Ureter (tissue), 1 donor: ENCODE measurements at places on chromosomes 5 and 9.

GRCh38 chr5:43530648-43531047 is 15.7 kb upstream of the C5orf34 start:
- DNase-seq, result no peak

DNA sequence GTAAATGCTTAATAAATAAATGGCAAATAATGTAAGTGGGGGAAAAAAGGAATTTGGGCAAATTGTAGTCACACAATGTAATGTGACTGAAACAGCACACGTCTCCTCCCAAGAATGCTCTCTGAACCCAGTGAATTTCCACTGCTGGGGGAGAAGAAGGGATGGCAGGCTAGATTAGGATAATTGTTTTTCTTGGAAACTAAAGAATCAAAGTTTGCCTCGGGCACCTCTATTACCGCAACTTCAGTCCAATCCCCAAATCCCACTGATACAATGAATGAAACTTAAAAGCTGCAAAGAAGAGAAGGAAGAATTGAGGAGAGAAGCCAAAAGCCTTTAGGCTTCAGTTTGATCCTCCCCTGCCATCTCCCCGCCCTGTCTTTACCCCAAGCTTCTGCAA is 423.2 kb upstream of the PAPPA start:
- no peak for DNase-seq

GRCh38 chr5:121429761-121430160 is 421.9 kb upstream of the FTMT start:
- no peak for DNase-seq

DNA sequence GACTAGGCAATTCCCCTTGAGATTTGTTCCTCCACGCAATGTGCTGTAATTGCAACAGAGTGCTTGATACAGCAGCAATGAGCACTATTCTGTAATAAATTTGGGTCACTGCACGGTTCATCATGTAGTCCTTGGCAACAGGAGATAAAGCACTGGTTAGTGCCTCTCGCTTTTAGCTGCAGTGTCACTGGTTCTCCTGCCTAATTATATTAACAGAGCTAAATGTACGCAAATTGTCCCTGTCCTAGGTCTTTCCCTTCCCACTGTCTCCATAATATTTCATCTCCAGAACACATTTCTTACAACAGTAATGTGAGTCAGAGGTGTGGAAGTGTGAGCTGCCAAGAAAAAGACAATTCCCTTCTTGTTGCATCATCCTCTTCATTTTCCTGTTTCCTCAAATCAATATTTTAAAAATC is 553.1 kb downstream of the ZNF608 start:
- DNase-seq, result no peak

DNA sequence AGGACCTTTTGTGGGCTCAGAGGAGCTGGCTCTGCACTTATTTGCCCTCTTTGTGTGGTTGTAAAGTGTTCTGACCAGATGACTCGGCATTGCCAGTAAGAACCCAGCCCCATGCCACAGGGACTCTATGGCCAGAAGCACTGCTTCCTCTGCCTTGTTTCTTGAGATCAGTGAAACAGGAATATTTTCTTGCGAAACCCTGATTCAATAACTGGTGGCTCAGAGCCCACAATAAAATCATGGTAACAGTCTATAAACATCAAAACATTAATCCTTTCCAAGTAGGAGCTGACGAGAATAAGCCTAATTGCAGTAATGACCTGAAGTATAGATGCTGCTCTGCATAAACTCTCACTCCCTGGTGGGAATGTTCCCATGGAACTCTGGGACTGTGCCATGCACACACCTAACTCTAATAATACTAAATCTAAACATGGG is 344.3 kb downstream of the ZNF608 start:
- DNase-seq, result no peak

- no peak for DNase-seq
Measured at GRCh38 chr9:136060671-136061371, 34.3 kb downstream of the NACC2 start.

DNA sequence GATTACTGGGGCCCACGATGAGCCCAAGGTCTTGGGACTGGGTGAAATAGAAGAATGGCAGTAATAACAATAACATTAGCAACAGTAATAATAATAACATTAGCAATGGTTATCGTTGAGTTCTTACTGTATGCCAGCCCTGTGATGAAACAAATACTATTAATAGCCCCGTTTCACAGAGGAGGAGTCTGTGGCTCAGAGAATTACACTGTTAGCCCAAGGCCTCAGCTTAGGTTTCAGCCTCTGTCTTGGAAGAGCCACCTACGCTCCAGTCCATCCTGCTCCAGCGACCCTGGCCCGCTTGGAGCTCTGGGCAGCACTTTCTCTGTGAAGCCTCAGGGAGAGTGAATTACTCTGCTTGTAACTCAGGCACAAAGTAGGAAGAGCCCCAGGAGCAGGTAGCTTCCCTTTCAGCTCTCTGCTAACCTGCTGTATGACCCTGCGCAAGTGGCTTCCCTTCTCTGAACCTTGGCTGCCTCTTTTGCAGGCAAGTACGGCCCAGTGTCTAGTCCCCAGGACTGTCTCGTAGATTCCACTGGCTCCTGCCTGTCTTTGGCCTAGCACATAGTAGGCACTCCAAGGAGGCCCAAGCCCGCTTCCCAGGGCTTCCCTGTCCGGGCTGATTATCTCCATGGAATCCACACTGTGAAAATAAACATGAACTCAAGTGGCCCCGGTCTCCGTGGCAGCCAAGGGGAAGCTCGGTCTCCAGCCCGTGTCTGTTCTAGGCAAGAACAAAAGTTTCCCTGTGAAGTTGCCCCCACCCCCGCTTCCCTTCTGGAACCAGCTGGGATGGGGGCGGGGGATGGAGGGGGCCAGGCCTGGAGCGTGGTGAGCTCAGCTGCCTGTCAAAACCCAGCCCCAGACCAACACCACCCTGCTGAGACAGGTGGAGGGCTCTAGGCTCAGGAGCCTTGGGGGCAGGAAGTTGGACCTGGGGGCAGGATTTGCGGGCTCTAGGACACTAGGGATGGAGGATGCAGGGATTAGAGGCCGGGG is 26.2 kb upstream of the LMX1B start:
- no peak for DNase-seq

- DNase-seq, result no peak
Measured at GRCh38 chr5:122150215-122150614, 20.9 kb downstream of the ZNF474 start.

- no peak for DNase-seq
Measured at GRCh38 chr9:135048758-135049444, 38.6 kb upstream of the OLFM1 start.

DNA sequence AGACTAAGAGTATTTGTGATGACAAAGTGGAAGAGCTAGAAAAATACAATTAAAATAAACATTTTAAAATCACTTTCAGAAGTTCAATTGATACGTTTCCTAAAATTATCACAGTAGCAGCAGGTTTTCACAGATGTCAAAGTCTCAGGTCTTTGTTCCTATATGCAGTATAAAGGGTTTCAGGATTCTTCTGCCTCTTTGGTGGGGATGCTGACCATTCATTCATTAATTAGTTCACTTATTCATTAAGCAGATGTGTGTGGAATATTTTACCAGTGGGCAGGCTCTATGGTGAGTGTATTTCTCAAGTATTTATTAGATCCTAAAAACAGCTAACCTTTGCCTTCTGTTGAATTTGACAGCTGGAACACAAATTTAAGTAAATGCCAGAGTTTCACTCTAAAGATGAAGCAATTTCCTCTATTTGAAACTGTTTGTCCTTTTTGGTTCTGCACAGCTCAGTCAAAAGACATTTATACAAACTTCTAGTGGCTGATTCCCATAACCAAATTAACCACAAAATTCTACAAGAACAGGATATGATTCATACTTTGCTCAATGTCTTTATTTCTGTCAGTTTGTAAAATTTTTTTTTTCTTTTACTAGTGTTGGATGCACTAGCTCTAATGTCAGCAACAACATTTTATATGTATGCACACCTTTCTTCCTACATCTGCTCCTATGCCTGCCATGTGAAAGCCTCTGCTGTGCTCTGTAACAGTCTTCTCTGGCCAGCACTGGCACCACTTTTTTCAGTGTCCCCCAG is 75.9 kb upstream of the PRR16 start:
- DNase-seq, result no peak
